Astrocyte (in vitro differentiated cells and primary cell): ENCODE measurements at places on chromosomes 6 and 20. TPM values are rescaled to one million over a fixed set of nuclear protein-coding genes. Genes with fewer than 3 reads are reported as not detected.

ZGPAT gene
- total RNA-seq: 24.8 and 25.5 TPM in 2 replicates

ZNF391 gene
- total RNA-seq: 6.0 and 7.2 TPM in 2 replicates

TSHZ2 gene
- 0.72 and 1.2 TPM in 2 replicates for total RNA-seq

CYP24A1 gene
- total RNA-seq: 0.60 and 0.73 TPM in 2 replicates

MUCL3 gene
- total RNA-seq: not detected in 2 replicates

LINC00237 gene
- total RNA-seq: not detected in 2 replicates

TMEM200A gene
- total RNA-seq: 14.9 and 17.3 TPM in 2 replicates

KCNK17 gene
- total RNA-seq: not detected in 2 replicates

LAMA5 gene
- 285 and 350 TPM in 2 replicates for total RNA-seq

SYTL3 gene
- total RNA-seq: 0.82 and 1.2 TPM in 2 replicates

KCNK5 gene
- 0.14 and 0.17 TPM in 2 replicates for total RNA-seq

CAGE1 gene
- 0.10 and 0.30 TPM in 2 replicates for total RNA-seq

NR2E1 gene
- total RNA-seq: not detected in 2 replicates

PI16 gene
- total RNA-seq: not detected in 2 replicates

CLDN20 gene
- not detected in 2 replicates for total RNA-seq

RIPOR3 gene
- 0.29 and 0.39 TPM in 2 replicates for total RNA-seq

- DNase-seq: no peak
Observed at GRCh38 chr6:111994791-111995190, 59.1 kb upstream of the CCN6 start.

- no peak for DNase-seq
Observed at GRCh38 chr6:128964233-128964755, 81.4 kb downstream of the LAMA2 start.

DNA sequence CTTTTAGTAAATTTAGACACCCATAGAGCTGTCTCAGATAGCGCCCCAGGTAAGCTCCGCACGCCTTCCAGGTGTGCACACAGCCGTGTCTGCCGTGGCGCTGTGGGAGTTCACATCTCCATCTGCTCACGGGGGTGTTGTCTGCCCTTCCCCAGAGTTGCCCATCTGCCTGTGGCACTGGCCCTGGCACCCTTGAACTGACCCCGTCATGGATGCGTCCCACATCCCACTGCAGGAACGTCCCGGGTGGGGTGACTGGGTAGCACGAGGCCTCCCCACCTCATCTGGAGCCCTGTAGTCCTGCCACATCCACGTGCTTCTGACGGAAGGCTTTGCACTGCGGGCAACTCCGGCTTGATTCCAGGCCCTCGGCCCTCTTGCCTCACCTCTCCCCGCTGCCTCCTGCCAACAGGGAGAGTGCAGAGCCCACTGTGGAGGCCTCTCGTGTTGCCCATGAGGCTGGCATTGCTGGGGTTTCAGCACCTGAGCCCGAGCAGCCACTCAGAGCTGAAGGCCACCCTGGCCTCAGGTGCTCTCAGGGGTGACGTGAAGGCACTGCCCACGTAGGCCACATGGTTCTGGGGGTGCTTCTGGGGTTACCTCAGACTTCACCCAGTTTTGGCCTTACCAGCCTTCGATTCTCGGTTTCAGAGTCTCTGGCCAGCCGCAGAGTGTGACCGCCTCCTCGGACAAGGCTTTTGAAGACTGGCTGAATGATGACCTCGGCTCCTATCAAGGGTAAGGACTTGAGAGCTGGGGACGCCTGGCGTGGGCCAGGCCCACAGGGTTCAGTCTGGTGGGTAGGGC is 5.1 kb downstream of the ARFGAP1 start:
- DNase-seq: no peak

GRCh38 chr6:27864906-27865849 is 47.0 kb downstream of the OR2B2 start:
- DNase-seq: peak; percentile 97

GRCh38 chr6:14816116-14816859 is 429.6 kb upstream of the JARID2 start:
- peak; percentile 52 for DNase-seq

- no peak for DNase-seq
Observed at GRCh38 chr6:157430834-157431233, 49.8 kb downstream of the ZDHHC14 start.

- DNase-seq: no peak
Observed at GRCh38 chr6:21390532-21391213, 202.9 kb upstream of the SOX4 start.

DNA sequence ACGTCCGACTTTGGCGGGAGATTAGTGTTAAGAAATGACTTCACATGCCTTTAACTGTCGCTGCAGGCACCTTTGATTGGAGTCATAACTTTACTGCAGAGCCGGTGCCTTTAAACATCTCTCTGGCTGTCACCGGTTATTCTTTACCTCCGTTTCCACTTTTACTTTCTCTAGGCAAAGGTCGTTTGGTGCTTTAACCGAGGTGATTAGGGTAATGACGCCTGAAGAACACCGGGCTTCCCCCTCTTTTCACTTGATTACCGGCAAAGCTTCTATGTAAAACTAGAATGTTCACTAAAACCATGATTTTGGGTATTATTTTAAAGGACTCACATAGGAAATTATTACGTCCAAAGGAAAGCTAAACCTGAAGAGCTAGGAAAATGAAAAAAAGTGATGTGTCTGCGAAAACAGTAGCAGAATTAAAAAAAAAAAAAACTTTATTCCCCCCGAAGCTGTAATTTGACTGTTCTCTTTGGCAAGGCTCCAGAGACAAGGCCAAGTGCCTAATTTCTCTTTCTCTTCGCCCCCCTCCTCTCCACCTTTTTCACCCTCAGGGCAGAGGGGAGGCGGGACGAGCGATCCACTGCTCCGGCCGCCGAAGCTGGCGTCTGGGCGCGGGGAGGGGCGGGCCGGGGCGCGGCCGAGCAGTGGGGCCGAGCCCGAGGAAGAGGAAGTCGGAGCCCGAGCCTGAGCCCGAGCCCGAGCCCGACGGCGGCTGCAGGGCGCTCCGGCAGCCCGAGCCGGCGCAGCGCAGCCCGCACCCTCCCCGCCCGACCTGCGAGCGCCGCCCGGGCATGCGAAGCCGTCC is at the start of gene PLEKHG1:
PLEKHG1 (plus strand) TSS at position 687 of the 811 bp plus-strand sequence. CDS start 133,797 bp downstream, outside the sequence.
- DNase-seq: peak; percentile 32

- no peak for DNase-seq
Observed at GRCh38 chr6:97207383-97207782, 75.6 kb downstream of the MMS22L start.

GRCh38 chr6:72651967-72652956 is 30.4 kb downstream of the KCNQ5 start:
- no peak for DNase-seq

DNA sequence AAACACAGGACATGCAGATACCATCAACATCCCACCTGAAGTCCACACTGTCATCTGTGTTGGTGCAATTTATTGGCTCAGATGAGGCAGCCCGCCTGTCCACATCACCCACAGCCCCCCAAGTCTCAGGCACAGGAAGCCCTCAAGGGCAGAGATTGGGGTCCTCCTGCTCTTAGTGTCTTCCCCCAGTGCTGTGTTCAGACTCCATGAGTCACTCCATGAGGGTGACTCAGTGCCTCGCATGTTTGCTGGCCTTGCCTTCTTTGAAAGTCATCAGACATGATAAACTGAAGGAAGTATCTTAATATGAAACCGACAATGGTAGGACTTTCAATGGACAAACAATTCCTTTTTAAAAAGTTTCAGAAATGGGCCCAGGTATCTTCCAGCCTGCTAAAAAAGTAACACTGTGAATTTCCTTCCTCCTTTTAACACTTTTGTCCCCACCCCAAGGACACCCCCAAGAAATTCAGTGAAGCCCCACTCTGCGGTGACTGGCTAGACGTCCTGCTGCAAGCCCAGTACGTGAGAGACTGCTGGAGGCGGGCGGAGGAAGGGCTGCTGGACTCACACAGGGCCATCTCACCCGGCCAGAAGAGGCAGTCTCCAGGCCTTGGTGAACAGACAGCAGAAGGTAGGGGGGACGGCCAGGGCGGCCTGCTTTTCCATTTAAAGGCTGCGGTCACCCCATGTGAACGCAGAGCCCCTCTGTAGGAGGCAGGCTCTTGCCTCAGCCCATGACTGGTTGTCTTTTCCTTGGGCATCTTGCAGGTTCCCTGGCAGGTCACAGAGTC is 43.0 kb upstream of the KCNK16 start:
- DNase-seq: peak; percentile 57

DNA sequence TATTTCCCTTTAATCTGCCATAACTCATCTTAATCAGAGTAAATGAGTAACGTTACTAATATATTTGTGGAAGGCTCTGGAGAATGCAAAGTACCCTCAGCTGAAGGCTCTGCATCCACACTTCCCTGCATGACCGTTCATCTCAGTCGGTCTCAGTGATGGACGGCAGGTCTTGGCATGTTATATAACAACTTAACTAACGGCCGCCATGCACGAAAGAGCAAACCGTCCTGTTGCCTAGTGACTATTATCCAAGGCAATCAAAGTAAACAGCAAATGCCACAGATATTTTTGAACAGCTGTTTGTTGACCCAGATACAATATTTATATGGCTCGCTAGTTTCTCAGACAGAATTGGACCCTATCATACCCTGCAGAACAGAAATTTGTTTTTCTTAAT is 194.9 kb upstream of the SMLR1 start:
- DNase-seq: no peak

DNA sequence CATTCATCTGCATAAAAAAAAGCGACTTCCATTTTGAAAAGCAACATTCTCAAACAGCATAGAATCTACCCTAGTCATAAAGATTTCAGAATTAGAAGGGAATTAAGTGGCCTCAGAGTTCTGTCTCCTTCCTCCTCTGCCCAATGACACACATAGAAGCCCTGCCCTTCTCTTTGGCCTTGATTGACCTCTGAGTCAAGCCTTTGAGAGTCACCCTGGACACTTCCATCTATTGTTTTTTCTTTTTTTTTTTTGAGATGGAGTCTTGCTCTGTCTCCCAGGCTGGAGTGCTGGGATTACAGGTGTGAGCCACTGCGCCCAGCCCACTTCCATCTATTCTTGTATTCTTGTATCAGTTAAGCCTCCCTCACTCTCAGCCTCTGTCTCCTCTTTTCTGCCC is 44.8 kb upstream of the CTNNBL1 start:
- no peak for DNase-seq
